Activated CD4-positive, alpha-beta memory T cell treated with anti-CD3 and anti-CD28 coated beads for 36 hours (primary cell): ENCODE measurements at places on chromosomes 7 and 10. TPM values are rescaled to one million over a fixed set of nuclear protein-coding genes. Genes with fewer than 3 reads are reported as not detected.
A peak's percentile ranks its signal among the peaks of the same experiment; 100 is the strongest.

DNA sequence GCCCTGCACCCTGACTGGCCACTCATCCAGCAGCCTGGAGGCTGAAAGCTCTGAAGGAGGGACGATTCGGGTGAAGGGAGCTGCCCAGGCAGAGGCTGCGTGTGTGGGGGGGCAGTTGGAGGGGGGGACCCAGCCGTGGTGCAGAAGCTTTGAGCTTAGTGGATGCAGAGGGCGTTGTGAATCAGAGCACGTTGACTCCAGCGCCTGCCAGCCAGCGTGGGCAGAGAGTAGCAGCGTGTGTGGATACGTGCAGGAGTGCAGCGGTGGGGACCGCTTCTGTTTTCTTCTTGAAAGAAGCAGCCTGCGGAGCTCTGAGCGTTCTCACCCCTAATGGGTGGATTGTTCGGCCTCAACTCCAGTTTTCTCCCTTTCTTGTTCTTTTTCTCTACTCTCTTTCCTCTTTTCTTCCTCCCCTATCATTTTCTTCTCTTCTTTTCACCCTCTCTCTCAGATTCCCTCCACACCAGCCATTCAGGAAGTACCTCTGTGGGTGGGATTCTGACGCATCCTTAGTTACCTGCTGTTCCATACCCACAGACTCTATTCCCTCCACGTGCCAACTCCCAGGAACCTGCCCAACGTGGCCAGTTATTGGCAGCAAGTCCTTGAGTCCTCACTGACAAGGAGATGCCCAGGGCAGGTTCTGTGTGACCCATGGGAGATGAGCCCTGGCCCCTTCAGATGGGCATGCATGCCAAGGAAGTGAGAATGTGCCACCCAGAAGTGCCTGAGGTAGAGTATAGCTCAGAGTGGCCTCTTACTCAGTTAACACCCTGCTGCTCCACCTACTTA is 47.4 kb downstream of the SORCS3 start:
- H3K27me3 ChIP-seq, result peaks cover 16% of the 10 kb centered on the region
- no peaks in the 10 kb centered on the region for H3K4me1 ChIP-seq
- no peak for DNase-seq
- no peaks in the 10 kb centered on the region for H3K36me3 ChIP-seq

DNA sequence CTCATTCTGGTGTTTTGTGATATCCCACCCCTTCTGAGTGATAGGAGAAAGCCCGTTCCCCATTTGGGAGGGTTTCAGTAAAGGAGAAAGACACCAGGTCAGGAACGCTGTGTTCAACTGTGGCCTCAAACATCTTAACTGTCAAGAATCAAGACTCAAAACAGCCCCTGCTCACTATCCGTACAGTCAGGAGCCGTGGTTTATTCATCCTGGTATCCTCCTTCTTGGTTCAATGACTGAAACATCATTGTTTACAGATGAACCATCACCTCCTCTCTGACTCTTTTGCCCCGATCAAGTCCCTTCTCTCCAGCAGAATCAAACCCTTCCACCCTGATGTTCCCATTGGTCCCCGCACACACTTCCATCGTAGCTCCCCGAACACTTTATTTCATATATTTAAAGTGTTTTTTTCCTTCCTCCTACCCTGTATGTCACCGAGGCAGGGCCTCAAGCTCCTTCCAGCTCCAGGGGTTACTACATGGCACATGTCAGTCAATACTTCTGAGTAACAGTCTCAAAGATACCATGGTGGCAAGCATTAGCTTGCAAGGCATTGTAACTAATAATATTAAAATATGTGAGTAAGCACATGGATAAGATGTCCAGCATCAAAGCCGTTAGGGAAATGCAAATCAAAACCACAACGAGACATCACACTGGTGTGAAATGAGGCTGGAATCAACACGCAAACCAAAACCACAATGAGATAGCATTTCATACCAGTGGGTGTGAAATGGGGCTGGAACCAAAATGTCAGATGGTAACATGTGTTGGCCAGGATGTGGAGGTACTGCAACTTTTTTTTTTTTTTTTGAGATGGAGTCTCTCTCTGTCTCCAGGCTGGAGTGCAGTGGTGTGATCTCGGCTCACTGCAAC is 124.7 kb upstream of the C1QL3 start:
- no peaks in the 10 kb centered on the region for H3K27me3 ChIP-seq
- H3K4me1 ChIP-seq, result peaks cover 13% of the 10 kb centered on the region
- no peak overlapping the region for H3K27ac ChIP-seq
- no peak overlapping the region for H3K4me3 ChIP-seq
- H3K36me3 ChIP-seq, result peaks cover 2% of the 10 kb centered on the region

DNA sequence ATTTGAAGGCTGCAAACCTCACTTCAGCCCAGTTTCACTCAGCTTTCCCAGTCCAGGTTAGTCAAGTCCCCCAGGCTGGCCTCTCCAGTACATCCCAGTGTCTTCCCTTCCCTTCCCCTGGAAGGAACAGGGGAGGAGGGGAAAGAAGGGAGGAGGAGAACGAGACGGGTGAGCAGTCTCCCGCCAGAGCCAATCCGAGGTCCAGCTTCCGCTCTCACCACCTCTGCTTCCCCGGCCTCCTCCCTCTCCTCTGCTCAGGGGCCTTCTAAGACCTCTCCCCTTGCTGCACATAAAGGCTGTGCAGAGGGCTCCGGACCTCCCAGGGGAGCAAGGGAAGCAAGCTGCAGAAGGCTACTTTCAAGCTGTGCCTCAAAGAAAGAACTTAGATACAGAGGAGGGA is 4.1 kb downstream of the ATG9B start:
- H3K4me3 ChIP-seq, result no peak overlapping the region
- no peak overlapping the region for H3K27ac ChIP-seq
- H3K4me1 ChIP-seq, result peaks cover 31% of the 10 kb centered on the region
- no peaks in the 10 kb centered on the region for H3K36me3 ChIP-seq
- no peak for DNase-seq

DNA sequence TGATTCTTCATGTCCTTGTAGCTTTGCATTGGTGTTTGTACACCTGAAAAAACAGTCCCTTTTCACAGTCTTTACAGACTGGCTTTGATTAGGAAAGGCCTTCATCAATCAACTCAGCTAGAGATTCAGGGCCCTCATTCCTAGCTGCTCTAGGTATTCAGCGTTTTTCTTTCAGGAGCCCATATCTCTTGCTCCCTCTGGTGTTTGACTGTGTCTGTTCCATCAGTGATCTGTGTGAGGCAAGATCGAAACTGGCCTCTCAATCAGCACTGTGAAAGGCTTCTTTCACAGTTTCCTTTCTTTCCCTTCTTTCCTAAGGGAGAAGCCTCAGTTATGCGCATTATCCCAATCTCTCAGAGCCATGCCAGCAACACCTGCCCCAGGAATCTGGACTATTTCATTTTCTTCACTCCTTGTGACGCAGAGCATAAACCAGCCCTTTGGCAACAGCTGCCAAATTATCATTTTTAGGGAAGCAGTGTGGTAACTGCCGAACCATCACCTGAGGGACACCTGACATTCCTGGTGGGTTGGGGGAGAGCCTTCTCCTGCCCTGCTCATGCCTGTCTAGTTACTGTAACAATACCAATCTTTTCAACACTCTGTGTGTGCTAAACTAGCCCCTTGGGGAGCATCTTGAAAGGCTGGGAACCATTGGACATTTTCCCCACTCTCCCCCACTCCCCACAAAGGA is 75.7 kb upstream of the CCDC71L start:
- no peaks in the 10 kb centered on the region for H3K27me3 ChIP-seq
- H3K36me3 ChIP-seq, result no peaks in the 10 kb centered on the region
- peaks cover 47% of the 10 kb centered on the region for H3K4me1 ChIP-seq
- H3K27ac ChIP-seq, result peak overlapping the region; percentile 73
- H3K4me3 ChIP-seq, result no peak overlapping the region

DNA sequence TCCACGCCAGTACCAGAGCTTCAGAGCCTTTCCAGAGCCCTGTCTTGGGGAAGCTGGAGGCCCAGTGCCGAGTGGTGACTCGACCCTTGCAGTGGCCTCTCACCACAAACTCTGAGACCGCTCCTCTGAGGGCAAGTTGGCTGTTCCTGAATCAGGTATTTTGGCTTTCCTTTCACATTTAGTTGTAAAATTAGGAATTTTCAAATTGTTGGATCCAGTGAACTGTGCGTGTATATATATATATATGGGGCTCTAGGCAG is 128.7 kb upstream of the UNC5B start:
- no peaks in the 10 kb centered on the region for H3K36me3 ChIP-seq
- no peaks in the 10 kb centered on the region for H3K27me3 ChIP-seq
- DNase-seq, result no peak
- H3K27ac ChIP-seq, result no peak overlapping the region
- H3K4me1 ChIP-seq, result no peaks in the 10 kb centered on the region

Gene RPEL1
- 0.10 TPM for total RNA-seq

GRCh38 chr7:94403546-94403945 is 8.9 kb downstream of the COL1A2 start:
- H3K4me1 ChIP-seq, result no peaks in the 10 kb centered on the region
- H3K36me3 ChIP-seq, result no peaks in the 10 kb centered on the region
- peaks cover 11% of the 10 kb centered on the region for H3K27me3 ChIP-seq

Gene LIPM
- total RNA-seq, result not detected

GRCh38 chr7:47844311-47844710 is 104.0 kb downstream of the PKD1L1 start:
- H3K27ac ChIP-seq, result no peak overlapping the region
- H3K4me1 ChIP-seq, result no peaks in the 10 kb centered on the region
- H3K36me3 ChIP-seq, result no peaks in the 10 kb centered on the region
- DNase-seq, result no peak

DNA sequence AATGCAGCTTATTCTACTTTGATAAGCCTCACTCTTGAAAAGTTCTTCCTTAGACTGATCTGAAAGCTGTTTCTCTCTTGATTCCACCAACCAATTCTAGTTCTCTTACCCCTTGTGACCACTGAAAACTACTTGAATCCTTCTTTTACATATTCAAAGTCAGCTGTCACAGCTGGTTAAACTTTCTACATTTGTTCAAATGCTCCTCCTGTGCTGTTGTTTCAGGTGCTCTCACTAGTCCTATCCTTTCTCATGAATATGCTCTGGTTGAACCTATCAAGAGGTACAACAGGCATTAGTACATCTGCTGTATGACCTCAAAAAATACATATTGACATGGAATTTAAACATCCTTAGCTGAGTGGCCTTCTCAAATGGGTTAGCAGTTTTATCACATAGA is 91.5 kb downstream of the MYO3A start:
- no peak overlapping the region for H3K4me3 ChIP-seq
- H3K36me3 ChIP-seq, result no peaks in the 10 kb centered on the region
- no peak overlapping the region for H3K27ac ChIP-seq
- peaks cover 2% of the 10 kb centered on the region for H3K27me3 ChIP-seq
- DNase-seq, result no peak
- no peaks in the 10 kb centered on the region for H3K4me1 ChIP-seq

Gene SPDYE2B
- total RNA-seq, result not detected

GRCh38 chr7:144908943-144909556 is 73.2 kb upstream of the TPK1 start:
- DNase-seq, result no peak
- peaks cover 12% of the 10 kb centered on the region for H3K4me1 ChIP-seq
- no peaks in the 10 kb centered on the region for H3K27me3 ChIP-seq
- H3K27ac ChIP-seq, result no peak overlapping the region

Gene COL13A1
- not detected for total RNA-seq

Gene SHLD2
- total RNA-seq, result 32.6 TPM

DNA sequence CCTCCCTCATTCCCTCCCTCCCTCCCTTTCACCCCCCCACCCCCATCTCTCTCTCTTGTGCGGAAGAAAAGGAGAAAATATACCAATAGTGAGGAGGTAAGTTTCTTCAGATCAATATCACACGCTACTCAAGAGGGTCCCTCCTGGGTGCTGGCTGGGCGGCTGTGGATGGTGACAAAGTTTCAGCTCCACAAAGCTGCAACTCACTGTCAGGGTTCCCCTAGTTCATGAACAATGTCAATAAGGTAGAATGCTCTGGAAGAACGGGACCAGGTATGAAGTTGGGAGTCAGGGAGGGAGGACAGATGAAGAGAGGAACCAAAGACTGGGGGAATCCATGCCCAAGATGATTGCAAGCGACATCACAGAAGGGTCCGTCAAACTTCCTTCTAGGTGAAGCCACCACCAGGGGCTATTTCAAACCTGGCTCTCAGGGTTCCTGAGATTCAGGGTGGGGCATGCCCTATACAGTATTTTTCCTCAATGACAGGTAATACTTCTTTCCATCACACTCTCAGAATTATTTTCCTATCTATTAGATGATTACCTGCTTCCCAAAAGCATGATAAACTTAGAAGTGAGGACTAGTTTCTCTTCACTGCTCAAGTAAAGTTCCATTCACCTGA is 1.4 kb upstream of the PDE1C start:
- no peaks in the 10 kb centered on the region for H3K4me1 ChIP-seq
- H3K27ac ChIP-seq, result no peak overlapping the region
- no peak overlapping the region for H3K4me3 ChIP-seq
- no peaks in the 10 kb centered on the region for H3K36me3 ChIP-seq

- no peaks in the 10 kb centered on the region for H3K36me3 ChIP-seq
- H3K27me3 ChIP-seq, result no peaks in the 10 kb centered on the region
- H3K4me3 ChIP-seq, result no peak overlapping the region
Observed at GRCh38 chr7:81273601-81274397, 354.9 kb upstream of the SEMA3C start.

- no peak overlapping the region for H3K27ac ChIP-seq
- H3K27me3 ChIP-seq, result no peaks in the 10 kb centered on the region
- no peak overlapping the region for H3K4me3 ChIP-seq
Observed at GRCh38 chr7:72275382-72276070, 136.6 kb downstream of the CALN1 start.

GRCh38 chr7:16933296-16934279 is 51.8 kb upstream of the AGR3 start:
- DNase-seq, result peak; percentile 32
- no peak overlapping the region for H3K4me3 ChIP-seq
- H3K36me3 ChIP-seq, result no peaks in the 10 kb centered on the region
- H3K27me3 ChIP-seq, result peaks cover 2% of the 10 kb centered on the region

GRCh38 chr10:28012990-28013515 is 14.2 kb upstream of the ODAD2 start:
- H3K4me1 ChIP-seq, result no peaks in the 10 kb centered on the region
- peaks cover 21% of the 10 kb centered on the region for H3K27me3 ChIP-seq
- no peak overlapping the region for H3K27ac ChIP-seq
- no peak for DNase-seq
- no peak overlapping the region for H3K4me3 ChIP-seq
- no peaks in the 10 kb centered on the region for H3K36me3 ChIP-seq

DNA sequence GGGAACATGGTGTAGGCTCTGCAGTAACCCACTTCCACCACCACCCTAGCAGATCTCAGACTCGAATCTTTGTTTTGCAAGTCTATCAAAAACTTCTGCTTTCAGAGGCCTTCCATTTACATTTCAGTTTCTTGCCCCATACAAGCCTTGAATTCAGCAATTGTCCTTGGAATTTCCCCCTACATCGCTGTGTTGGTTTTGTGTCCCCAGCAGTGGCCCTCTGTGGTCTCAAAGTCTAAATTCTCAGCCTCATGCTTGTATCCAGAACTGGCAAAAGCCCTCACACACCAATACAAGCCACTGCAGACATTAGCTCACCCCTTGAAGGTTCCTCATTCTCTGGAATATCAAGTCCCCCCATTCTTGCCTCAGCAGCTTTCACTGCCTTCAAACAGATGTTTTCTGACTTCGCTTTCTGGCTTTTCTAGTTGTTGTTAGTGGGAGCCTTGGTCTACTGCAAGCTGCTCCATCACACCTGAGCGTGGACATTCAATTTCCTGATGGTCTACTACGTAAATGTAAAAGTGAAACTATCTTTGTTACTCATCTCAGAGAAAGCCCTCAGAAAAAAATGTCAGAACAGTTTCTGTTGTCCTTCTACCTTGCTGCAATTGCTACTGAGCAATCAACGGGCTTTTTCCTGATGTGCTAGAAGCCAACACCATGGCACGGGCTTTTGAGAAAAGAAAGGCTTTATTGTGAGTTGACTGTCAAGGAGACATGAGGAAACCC is 1.8 kb upstream of the NUB1 start:
- peak overlapping the region; percentile 66 for H3K27ac ChIP-seq
- H3K4me3 ChIP-seq, result no peak overlapping the region
- DNase-seq, result no peak
- H3K36me3 ChIP-seq, result no peaks in the 10 kb centered on the region
- peaks cover 35% of the 10 kb centered on the region for H3K4me1 ChIP-seq
